ENCODE measurements at places on chromosomes 5 and 9. TPM values are rescaled to one million over a fixed set of nuclear protein-coding genes. Genes with fewer than 3 reads are reported as not detected.

Gene ARL14EPL
- not detected for total RNA-seq

DNA sequence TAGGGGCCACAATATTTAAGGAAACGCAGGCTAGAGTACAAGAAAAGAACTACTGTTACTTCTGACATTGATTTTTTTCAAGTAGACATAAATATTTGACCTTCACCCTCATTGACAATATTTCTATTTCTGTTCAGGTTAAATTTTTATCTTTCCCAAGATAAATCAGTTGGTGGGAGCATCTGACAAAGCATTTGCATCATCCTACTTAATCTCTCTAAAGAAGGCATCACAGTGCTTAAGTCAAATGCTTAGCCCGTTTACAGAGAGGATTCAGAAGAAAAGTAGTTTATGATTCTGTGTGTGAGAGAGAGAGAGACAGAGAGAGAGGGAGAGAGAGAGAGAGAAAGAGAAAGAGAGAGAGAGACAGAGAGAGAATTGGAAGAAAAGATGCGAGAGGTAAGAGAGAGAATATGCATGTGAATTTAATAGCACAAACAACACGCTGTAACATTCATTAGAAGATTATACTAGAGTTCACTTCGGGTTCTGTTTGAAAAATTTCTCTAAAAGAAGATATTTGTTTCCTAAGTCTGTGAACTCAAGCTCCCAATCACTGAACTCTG, 1093.3 kb upstream of the CDH6 start:
- no peak for DNase-seq

- no peak for DNase-seq
Measured at GRCh38 chr9:113293285-113293878, 9.8 kb downstream of the RNF183 start.

- no peak for DNase-seq
Measured at GRCh38 chr9:29213417-29214153, 1640.3 kb upstream of the C9orf72 start.

Gene BTNL8
- not detected for total RNA-seq

GRCh38 chr5:135951257-135951656, 3.5 kb downstream of the LECT2 start:
- no peak for DNase-seq

- no peak for DNase-seq
Measured at GRCh38 chr5:180799194-180799593, 3.4 kb downstream of the MGAT1 start.
